Upper lobe of right lung (tissue), 1 donor: ENCODE measurements at places on chromosomes 7 and 10.

- H3K36me3 ChIP-seq: no peaks in the 10 kb centered on the region
- H3K4me1 ChIP-seq: no peaks in the 10 kb centered on the region
- DNase-seq: no peak
- no peak overlapping the region for H3K4me3 ChIP-seq
Observed at GRCh38 chr10:111129363-111129762, 52.5 kb downstream of the ADRA2A start.

DNA sequence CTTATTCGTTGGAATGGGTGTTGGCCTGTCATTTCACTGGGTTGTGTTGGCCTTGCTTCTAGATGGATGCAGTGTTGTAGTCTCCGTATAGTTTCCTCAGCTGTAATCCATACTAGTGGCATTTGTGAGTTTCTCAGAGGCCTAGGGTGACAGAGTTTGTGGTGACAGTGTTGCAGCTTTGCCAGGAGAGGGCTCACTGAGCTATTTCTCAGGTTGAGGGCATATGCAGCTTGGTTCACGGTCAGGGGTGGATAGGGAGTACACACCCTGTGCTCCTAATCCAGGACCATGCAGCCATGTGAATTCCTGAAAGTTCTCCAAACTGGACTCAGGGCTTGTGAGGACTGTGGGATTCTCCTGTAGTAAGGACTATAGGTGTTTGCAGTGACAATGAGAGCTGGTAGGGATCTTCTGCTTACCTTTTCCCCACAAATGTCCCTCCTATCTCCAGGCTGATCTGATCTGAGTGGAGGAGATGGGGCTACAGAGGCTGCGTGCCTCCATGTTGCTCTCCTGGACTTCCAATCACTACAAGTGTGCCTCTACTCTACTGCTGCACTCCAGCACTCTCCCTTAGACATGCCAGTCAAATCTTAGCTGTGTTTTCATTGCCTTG lies 229.0 kb downstream of the STK31 start:
- H3K4me1 ChIP-seq: no peaks in the 10 kb centered on the region
- H3K36me3 ChIP-seq: no peaks in the 10 kb centered on the region
- H3K27me3 ChIP-seq: no peaks in the 10 kb centered on the region
- no peak overlapping the region for H3K4me3 ChIP-seq
- H3K27ac ChIP-seq: no peak overlapping the region
- no peak for DNase-seq

GRCh38 chr7:29839302-29839701 lies 33.0 kb downstream of the WIPF3 start:
- no peak overlapping the region for H3K4me3 ChIP-seq
- no peak for DNase-seq
- no peaks in the 10 kb centered on the region for H3K36me3 ChIP-seq
- no peak overlapping the region for H3K27ac ChIP-seq

DNA sequence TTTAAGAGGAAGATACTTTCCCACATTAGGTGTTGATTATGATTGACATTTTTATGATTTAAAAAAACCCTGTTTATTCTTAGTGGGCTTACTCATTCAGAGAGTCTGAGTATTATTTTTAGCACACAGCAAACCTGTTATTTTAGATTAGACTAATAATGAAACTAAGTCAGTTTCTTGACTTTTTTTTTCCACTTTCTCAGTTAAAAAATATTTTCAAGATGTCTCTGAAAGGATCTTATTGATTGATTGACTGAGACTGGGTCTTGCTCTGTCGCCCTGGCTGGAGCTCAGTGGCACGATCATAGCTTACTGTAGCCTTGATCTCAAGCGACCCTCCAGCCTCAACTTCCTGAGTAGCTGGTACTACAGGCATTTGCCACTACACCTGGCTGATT lies 20.4 kb upstream of the INPP5F start:
- H3K36me3 ChIP-seq: no peaks in the 10 kb centered on the region
- no peaks in the 10 kb centered on the region for H3K4me1 ChIP-seq
- DNase-seq: no peak

DNA sequence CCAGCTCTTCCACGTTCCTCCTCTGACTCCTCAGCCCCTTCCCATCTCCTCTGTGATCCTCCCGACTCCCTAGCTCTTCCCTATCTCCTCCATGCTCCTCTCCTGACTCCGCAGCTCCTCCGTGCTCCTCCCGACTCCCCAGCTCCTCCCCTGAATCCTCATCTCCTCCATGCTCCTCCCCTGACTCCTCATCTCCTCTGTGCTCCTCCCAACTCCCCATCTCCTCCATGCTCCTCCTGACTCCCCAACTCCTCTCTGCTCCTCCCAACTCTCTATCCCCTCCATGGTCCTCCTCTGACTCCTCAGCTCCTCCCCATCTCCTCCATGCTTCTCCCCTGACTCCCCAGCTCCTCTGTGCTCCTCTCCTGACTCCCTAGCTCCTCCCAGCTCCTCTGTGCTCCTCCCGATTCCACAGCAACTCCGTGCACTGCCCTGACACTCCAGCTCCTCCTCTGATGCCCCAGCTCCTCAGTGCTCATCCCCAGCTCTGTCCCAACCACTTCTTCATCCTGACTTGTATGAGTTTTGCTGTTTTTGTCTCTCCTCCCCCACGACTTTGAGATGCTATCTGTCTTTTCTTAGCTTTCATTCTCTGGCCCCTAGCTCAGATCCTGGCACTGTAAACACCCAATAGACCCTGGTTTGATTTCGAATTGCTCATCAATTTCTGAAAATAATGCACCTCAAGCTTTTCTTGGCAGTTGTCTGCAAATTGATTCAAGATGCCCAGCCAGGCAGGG lies 38.3 kb downstream of the OAT start:
- no peaks in the 10 kb centered on the region for H3K36me3 ChIP-seq
- H3K27me3 ChIP-seq: peaks cover 8% of the 10 kb centered on the region
- peak; percentile 25 for DNase-seq
- no peak overlapping the region for H3K4me3 ChIP-seq
- no peak overlapping the region for H3K27ac ChIP-seq

GRCh38 chr7:116577320-116577871 lies 52.6 kb downstream of the CAV1 start:
- no peak overlapping the region for H3K27ac ChIP-seq
- DNase-seq: no peak
- H3K27me3 ChIP-seq: no peaks in the 10 kb centered on the region
- H3K4me3 ChIP-seq: no peak overlapping the region

GRCh38 chr7:36942025-36942424 lies 217.7 kb upstream of the AOAH start:
- DNase-seq: no peak
- no peaks in the 10 kb centered on the region for H3K36me3 ChIP-seq
- H3K27ac ChIP-seq: no peak overlapping the region
- peaks cover 10% of the 10 kb centered on the region for H3K4me1 ChIP-seq
- no peaks in the 10 kb centered on the region for H3K27me3 ChIP-seq
- no peak overlapping the region for H3K4me3 ChIP-seq

GRCh38 chr7:94445696-94446194 lies 51.0 kb downstream of the COL1A2 start:
- H3K36me3 ChIP-seq: no peaks in the 10 kb centered on the region
- H3K4me1 ChIP-seq: no peaks in the 10 kb centered on the region
- H3K27me3 ChIP-seq: no peaks in the 10 kb centered on the region

- H3K4me3 ChIP-seq: no peak overlapping the region
- no peaks in the 10 kb centered on the region for H3K27me3 ChIP-seq
- H3K36me3 ChIP-seq: no peaks in the 10 kb centered on the region
- no peaks in the 10 kb centered on the region for H3K4me1 ChIP-seq
- DNase-seq: no peak
Observed at GRCh38 chr10:94300042-94300441, 62.7 kb downstream of the NOC3L start.

DNA sequence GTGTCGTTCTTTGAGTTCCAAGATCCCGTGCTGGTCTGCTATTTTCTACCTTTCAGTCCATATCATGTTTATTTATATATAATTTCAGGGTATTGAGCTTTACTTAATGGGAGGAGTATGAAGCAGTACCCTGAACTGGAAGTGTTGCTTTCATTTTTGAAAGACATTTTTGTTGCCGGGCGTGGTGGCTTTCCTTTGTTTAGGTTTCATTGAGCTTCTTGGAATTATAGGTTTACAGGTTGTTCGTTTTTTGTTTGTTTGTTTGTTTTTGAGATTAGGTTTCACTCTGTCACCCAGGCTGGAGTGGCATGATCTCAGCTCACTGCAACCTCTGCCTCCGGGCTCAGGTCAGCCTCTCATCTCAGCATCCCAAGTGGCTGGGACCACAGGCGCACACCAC lies 7.4 kb downstream of the ZNF487 start:
- H3K4me1 ChIP-seq: no peaks in the 10 kb centered on the region
- H3K36me3 ChIP-seq: no peaks in the 10 kb centered on the region
- H3K27me3 ChIP-seq: no peaks in the 10 kb centered on the region
- H3K27ac ChIP-seq: no peak overlapping the region
